NCI-H187 (cell line): ENCODE measurements at places on chromosomes 3 and 15.

DNA sequence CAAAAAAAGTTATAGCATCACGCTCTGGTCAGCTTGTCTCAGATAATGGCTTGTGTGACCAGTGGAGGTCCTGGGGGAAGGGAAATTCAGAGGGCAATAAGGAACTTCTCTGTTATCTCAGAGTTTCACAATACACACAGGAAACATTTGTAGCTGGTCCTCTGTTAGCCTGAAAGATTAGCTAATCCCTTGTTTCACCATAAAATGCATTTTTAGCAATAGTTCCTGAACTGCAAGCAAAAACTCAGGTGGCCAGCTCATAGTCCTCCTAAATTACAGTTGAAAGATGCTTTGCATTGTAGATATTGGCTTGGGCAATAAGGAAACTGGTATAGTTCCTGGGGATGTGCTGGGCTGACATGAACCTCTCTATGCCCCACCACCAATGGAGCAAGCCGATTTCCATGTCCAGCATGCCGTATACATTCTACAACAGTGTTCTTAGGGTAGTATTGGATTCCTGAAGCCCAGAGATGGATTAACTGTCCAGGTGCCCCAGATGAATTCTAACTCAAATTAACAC is 141.5 kb upstream of the TBL1XR1 start:
- no peak for DNase-seq

GRCh38 chr3:78757731-78758130 is 1010.1 kb downstream of the ROBO1 start:
- DNase-seq = no peak

DNA sequence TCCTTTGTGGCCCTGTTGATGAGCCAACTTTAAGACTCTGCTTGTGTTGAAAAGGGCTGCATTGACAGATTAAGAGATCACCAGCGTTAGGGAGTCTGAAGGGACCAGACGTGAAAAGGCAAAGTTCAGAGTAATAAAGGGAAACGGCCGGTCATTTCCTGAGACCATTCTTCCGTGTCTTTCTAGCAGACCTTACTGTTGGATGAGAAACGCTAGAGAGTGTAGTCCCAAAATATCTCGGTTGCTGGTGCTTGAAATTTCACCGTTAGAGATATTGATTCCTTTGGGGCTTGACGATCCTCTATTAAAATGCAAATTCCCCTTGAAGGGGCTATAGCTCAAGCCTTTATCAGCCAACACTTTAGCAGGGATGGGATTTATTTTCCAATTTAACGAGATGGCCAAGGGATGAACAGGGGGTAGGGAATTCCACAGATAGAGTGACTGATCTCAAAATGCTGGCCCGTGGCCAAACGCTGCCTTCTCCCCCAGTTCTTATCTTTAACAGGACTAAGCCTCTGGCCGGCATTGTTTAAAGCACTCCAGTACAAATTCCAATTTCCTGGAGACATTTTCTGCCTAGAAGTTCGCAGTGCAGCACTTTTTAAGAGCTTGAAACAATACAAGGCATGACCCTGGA is 250.4 kb downstream of the TJP1 start:
- DNase-seq = no peak

GRCh38 chr15:100033140-100033857 is 300.1 kb upstream of the LYSMD4 start:
- no peak for DNase-seq

- DNase-seq = no peak
These were observed 233.4 kb upstream of the LRTM1 start for GRCh38 chr3:55161231-55161630.

- no peak for DNase-seq
These were observed 1.1 kb upstream of the CSK start for GRCh38 chr15:74780523-74781430.

- DNase-seq = no peak
These were observed 72.3 kb upstream of the LRIG1 start for GRCh38 chr3:66572938-66573710.

DNA sequence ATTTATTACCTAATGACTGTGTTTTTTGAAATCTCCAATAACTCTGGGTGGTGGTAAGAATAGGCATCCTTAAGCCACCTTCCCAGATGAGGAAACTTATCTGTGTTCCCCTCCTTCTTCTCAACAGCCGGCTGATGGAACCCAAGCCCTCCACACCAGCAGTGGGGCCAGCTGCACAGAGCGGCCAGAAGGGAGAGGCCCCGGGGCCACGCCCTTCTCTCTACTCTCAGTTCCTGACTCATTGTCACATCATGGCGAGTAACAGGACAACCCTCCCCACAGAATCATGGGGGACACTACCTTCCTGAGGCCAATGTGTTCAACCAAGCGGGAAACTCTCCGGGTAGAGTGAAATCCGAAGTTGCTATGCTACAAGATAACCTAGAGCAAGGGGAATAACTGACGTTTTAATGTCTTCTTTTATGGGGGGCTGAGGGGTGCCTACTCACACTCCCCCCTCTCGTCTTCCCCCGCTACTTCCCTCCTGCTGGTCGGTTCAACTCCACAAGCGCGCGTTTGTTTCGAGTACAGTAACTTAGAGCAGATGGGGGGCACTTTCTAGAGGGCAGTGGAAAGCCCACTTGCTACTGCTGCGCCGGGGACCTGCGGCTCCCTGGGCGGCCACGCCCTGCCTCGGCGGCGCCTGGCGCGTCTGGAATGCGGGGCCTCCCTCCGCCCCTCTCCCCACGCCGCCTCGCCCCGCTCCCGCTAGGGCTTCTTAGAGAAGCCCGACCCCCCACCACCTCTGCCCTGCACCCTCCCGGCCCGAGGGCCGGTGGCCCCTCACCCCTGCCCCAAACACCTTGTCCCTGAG is 621 bp downstream of the ANXA2 start:
- DNase-seq = no peak

- no peak for DNase-seq
These were observed 4.0 kb upstream of the SLC25A38 start for GRCh38 chr3:39378957-39379777.

GRCh38 chr3:15456321-15456720 is 28.9 kb downstream of the EAF1 start:
- no peak for DNase-seq

GRCh38 chr15:68372291-68372811 is 59.6 kb downstream of the ITGA11 start:
- no peak for DNase-seq

DNA sequence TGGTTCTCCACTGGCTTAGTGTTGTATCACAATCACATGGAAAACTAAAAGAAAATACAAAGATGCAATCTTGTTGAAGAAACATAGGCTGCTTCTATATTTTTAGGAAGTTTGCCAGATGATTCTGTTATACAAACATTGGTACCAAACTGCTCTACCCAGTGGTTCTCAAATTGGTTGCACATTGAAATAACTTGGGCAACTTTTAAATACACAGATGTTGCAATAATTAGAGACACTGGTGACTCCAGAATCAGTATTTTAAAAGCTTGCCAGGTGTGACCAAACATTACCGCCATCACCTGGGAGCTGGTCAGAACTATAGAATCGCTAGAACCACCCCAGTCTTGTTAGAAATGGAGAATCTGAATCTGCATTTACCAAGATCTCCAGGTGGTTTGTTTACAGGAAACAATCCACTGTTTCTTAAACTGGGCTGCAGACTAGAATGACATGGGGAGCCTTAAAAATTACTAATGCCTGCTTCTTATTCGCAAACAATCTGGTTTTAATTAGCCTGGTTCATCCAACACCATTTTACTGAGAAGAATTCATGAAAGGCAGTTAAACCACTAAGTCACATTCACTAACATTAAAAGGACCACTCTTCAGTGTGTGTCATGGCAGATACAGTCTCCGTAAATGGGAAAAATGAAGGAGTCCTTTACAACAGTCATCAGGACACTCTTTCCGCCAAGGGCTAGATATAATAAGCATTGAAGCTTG is 76.5 kb downstream of the ACAP2 start:
- DNase-seq = no peak

DNA sequence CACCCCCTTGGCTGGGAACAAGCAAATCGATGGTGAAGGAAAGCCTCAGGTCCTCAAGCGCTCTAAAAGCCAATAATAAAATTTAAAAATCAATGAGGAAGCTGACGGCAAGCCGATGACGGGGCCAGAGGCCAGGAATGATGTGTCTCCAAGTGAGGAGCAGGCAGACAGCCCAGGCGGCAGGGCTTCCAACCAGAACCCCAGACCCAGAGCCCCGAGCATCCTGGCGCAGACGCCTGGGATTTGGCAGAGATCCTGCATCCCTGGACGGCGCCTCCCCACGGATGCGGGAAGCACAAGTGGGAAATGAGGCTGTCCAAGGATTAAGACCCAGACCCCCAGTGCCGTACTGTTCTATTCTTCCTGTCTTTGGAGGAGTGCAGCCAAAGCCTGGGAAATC is 123.0 kb upstream of the PROK2 start:
- no peak for DNase-seq

- no peak for DNase-seq
These were observed 5.3 kb downstream of the WDR6 start for GRCh38 chr3:49012441-49013017.

DNA sequence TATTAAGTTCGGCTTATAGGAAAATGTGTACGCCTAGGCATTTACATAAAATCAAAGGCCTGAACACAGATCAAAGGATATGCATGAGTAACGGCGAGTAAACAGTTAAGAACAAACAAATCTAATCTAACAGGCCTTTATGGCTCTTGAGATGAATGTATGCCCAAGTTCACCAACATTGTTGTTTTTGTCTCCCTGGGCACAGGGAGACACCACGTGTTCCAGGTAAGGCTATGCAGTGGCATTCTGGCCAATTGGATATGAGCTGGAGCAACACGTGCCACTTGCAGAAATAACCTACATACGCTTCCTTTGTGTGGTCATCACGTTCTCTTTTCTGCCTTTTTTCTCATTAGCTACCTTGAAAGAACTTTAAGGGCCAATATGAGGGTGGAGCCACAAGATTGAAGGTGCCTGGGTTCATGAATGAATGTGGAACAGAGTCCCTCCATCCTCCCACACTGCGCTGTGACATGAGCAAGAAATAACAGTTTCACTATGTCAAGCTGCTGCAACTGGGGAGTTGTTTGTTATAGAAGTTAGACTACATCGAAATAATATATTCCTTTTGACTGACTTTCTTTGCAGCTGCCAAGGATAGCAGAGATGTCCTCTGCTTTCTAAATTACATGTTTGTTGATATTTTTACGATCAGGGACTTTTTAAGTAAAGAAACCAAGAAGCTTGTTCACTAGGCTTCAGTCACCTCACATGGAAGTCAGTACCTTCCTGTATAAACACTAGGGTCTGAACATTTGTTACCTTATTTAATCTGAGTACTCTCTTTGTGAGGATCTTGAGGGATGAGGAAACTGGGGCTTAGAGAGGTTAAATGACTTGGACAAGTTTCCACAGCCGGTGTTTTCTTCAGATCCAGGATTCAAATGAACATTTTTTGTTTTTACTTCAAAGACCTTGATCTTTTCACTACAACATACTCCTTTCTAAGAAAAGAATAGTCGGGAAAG is 427.5 kb upstream of the TBL1XR1 start:
- DNase-seq = no peak

DNA sequence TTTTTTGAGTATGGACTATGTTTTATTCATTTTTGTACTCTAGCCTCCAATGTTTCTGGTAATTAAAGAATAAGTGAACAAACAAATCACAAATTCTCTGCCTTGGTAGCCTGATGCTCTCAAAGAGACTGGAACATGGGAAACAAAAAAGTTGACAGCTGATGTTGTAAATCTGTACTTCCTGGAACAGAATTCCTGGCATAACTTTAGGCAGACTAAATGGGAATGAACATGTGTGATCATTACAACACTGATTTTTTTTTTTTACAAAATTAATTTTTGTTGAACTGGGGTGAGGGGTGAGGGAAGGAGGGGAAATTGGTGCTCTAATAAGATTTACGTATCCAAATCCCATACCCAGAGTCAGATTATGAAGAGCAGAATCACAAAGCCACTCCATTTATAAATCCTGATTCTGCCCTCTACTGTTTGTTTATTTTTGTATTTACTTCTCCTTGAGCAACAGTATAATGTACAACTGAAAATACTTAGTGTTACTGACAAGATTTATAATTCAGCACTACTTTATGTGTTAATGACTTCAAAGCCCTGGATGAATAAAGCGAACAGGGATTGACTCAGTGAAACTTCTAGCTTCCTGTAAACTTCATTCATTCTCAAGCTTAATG is 165.0 kb downstream of the FRMD5 start:
- DNase-seq = no peak

DNA sequence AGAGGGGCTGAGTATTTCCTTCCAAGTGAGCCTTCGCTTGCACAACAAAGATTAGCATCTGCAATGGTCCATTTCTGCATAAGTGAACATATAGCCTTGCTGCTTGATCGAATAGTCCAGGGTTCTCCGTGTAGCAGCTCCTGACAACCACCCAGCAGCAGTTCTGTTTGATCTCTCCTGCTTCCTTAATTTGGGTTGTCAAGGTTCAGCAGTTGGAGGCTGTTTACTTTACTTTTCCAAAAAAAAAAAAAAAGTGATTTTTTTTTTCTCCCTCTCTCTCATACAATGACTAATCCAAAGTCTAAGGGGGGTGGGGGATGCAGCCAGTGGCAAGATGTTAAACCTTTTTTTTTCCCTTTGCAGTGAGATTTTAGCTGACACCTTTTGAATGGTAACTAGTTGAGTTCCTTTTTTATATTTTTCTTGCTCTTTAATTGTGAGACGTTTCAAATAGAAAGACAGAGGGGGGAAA is 3.6 kb downstream of the FOXP1 start:
- no peak for DNase-seq

GRCh38 chr15:75545064-75545463 is 34.1 kb downstream of the PTPN9 start:
- DNase-seq = no peak

GRCh38 chr15:98983334-98983733 is 24.3 kb downstream of the PGPEP1L start:
- DNase-seq = no peak

GRCh38 chr3:89278302-89279025 is 171.0 kb downstream of the EPHA3 start:
- no peak for DNase-seq

DNA sequence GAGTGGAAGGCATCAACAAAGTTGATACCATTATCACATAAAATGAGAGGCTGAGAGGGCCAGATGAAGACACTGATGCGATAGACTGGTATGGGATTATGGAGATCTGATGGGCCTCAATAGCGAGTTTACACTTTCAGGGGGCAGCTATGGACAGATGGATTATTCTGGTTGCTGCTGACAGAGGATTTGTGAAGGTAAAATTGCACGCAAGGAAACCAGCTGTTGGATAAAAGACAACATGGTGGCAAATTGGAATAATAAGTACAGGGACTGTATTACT is 203.9 kb downstream of the MBNL1 start:
- no peak for DNase-seq

DNA sequence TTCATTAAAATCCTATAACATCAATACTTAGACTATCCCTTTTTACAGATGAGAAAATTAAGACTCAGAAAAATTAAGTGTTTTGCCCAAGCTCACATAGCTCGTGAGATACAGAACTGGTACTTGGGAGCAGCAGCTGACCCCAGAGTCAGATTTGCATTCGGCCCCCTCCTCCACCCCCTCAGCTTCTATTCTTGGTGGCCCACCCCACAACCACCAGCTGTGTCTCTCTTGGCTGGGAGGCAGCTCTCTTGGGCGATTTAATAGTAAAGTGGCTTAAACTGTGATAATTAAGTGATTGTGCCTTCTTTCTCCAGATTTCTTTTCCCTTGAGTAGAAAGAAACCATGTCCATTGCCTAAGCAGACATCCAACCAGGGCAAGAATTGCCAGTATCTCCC is 203.6 kb upstream of the PDZRN3 start:
- no peak for DNase-seq
